ENCODE measurements at places on chromosomes 1 and 21. TPM values are rescaled to one million over a fixed set of nuclear protein-coding genes. Genes with fewer than 3 reads are reported as not detected.
A peak's percentile ranks its signal among the peaks of the same experiment; 100 is the strongest.

Gene C8A
- not detected for total RNA-seq

DNA sequence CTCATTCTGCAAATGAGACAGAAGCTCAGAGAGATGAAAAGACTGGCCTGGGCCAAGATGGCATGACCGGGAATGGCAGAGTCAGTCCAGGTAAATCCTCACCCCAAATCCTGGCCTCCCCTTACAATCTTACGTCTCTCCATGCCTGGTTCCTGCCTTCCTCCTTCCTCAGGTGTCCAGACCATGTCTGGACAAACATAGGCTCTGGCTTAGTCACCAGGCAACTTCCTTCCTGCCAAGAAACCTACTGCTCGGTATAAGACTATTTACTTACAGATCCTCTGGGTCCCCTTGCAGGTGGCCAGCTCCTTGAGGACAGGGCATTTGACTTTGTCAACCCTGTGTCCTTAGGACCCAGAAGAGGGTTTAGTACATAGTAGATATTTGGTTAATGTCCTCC is 69.4 kb upstream of the ROR1 start:
- DNase-seq, result no peak

- no peak for DNase-seq
Measured at GRCh38 chr1:209335178-209335577, 248.3 kb upstream of the CAMK1G start.

- no peak for DNase-seq
Measured at GRCh38 chr1:38507563-38507962, 352.0 kb downstream of the RRAGC start.

GRCh38 chr1:99457381-99458165 is 188.3 kb upstream of the PALMD start:
- DNase-seq, result no peak

Gene RNU1-4
- total RNA-seq, result under 0.01 TPM

- DNase-seq, result no peak
Measured at GRCh38 chr1:205802060-205802459, 10.9 kb downstream of the SLC41A1 start.

Gene HPCAL4
- 0.20 TPM for total RNA-seq

Gene TLR5
- 15.7 TPM for total RNA-seq

GRCh38 chr1:174222166-174222949 is 63.0 kb downstream of the RABGAP1L start:
- no peak for DNase-seq

Gene AK5
- 0.74 TPM for total RNA-seq

- no peak for DNase-seq
Measured at GRCh38 chr1:56098946-56099345, 480.4 kb downstream of the PLPP3 start.

DNA sequence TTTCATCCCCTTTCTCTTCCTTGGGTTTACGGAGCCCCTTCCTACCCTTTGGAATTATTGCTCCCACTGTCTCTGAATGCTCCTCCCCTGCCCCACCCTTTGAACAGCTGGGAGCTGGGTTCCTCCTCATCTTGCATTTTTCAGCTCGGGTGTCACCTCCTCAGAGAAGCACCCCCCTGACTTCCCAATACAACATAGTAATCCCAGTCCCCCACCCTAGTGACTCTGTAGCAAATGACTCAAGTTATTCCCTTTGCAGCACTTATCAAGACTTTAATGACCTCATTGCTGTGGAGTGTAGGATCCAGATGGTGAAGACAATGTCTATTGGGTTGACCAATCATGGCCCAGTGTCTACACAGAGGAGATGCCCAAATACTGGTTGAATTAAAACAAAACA is 8.9 kb upstream of the VWA5B1 start:
- DNase-seq, result no peak

Gene ELOVL1
- total RNA-seq, result 118 TPM

DNA sequence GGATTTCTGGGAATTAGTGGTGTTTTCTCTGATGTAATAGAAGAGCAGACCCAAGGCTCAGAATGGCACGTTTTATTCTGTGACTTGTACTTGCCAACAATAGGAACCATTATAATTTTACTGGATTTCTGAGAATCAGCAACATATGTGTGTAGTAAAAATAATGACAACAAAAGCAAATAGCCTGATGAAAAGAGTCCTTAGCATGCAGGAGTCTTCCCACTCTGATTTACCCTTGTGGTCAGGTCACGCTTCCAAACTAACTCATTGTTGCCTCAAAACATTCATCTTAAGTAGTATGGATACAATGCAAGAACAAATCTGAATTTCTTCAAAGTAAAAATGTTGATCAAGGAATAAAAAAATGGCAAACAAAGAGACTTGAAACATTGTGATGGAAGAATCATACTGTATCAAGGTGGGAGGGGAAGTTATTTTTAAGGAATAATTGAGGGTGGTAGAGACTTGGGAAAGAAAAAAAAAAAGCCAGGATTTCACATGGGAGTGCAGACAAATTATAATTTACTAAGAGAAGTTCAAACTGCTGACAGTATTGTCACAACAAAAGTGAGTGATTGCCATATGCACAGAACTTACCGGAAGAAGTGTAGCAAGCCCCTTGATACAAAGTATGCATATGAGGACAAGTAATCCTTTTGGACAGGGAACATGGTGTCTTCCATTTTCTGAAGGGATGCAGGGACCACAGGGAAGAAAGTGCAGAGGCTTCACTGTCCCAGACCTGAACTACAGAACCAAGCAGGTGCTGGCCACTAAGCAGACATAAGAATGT is 31.2 kb upstream of the RGL1 start:
- no peak for DNase-seq

DNA sequence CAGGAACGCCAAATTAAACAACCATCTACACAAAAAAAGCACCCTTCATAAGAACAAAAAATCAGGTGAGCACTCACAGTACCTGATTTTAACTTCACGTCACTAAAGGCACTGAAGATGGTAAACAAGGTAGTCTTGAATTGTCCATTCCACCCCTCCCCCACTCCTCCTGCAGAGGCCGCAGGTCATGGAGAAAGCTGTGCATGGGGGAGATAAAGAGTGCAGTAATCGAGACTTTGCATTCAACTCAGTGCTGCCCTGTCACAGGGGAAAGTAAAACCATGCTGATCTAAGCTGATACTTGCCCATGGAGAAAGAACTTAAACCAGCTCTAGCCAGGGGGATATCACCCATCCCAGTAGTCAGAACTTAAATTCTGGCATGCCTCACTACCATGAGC is 61.4 kb upstream of the LRIF1 start:
- DNase-seq, result no peak

- peak; percentile 91 for DNase-seq
Measured at GRCh38 chr1:16167331-16168143, 11.7 kb upstream of the EPHA2 start.

DNA sequence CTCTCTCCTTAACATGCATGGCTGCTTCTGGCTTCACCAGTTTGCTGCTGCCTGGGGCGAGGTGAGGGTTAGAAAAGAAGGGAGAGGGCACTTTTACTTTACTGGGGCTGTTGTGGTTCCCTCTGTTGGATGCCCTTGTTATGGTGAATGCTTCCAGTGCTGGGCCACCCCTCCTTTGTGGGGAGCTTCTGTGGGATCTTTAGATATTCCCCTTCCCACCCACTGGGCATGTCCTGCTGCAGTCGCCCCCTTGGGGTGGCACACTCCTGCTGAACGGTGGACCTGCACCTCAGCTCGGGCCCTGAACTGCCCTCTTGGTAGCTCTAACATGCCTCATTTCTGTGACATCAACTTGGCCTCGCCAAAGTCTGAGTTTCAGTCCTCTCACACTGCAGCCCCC is 6.0 kb downstream of the TNN start:
- no peak for DNase-seq

Gene RPTN
- not detected for total RNA-seq

Gene CR1L
- not detected for total RNA-seq

DNA sequence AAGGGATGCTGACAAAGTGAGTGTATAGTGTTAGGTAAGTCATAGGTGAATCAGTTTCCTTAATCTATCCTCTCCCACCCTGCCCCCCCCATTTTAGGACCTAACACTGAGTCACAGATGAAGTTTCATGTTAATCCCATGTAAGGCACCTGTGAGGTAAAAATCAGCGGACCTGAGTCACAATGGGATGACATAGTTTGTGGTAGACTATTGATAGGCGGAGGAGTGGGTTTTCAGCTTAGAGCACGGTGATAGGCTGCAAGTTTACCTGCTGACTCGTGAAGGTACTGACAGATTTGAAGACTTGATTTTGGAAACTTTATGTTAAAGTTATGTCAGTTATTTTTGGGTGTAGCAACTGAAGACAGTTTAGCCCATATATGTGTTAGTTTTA is 1.7 kb downstream of the TOR1AIP1 start:
- DNase-seq, result no peak

DNA sequence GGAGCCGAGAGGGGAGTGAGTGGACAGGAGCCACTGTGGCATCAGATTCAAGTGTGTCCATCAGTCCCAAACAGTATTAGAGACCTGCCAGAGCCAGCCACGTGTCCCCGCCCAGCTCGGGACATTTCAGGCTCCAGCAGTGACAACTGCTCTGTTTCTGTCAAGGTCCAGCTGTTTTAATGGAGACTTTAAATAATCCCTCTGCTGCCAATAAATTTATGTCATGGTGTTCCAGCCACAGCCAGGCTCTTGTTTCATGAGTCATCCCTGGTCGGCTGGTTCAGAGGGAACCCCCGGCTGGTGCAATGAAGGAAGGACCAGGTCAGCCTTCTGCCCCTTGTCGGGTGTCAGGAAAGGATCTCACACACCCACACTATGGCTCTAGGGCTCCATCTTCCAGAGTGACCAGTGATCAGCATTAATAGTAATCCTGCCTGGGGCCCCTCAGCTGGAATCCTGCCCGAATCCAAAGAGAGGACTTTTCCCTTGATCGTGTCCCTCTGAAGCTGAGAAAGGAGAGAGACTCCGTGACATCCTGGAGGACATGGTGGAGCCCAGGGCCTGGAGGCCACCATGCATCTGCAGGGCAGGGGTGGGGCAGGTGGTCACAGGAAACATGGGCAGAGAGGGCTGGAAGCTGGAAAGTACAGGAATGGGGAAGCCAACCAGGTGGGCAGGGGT is 197.3 kb downstream of the MATN1 start:
- no peak for DNase-seq

DNA sequence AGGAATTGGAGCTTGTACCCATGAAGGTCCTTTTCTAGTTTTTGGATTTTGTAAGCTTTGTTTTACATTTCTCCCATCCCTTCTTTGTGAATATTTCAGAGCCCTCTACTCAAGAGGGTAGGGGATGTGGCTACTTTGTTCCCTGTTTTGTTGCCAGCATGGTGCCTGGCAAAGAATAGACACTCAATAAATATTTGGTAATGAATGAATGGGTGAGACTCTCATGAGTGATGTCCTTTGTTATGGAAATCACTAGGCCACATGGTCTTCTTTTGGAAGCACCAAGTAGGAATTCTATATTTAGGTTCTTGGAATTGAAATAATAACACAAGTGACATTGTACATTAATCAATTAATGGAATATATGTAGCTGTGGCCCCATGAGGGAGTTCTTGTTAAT is 26.8 kb upstream of the ATP5PO start:
- no peak for DNase-seq

Gene FRRS1
- total RNA-seq, result 9.6 TPM

GRCh38 chr1:98893371-98893770 is 111.3 kb downstream of the PLPPR5 start:
- DNase-seq, result no peak

Gene SPATA46
- total RNA-seq, result not detected

Gene GJB5
- 0.89 TPM for total RNA-seq

GRCh38 chr1:21511579-21512522 is 2.6 kb downstream of the ALPL start:
- no peak for DNase-seq

Gene CC2D1B
- total RNA-seq, result 75.4 TPM

Gene DMBX1
- total RNA-seq, result not detected

GRCh38 chr1:40762144-40762923 is 21.3 kb upstream of the KCNQ4 start:
- no peak for DNase-seq

Gene RAB42
- total RNA-seq, result 12.0 TPM

DNA sequence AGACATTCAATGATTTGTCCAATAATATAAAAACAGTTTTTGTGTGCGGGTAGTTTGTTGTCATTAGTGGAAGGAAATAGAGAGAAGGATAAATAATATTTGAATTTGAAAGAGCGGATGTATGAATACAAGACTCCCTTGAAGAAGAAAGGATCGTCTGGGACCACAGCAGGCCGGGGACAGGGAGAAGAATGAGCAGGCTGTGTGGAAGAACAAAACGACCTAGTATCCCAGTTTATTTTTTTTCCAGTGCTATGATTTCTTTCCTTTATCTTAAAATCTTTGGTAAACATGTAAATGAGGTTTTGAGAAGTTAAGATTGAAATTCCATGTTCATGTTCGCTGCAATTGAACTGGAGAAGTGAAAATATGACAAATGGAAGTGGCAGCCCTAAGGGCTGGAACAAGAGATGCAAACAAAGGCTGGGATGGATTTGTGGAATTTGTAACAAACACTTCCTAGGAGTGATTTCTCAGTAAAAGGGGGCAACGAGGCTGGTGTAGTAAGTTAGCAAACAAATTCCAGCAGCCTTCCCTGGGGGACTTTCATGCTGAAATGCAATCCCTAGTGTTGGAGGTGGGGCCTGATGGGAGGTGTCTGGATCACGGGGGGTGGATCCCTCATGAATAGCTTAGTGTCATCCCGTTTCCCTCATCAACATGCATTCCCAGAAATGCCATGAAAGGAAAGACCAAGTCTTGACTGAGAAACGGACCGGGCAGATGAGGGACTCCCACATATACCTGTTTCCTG is 10.2 kb upstream of the IFI16 start:
- no peak for DNase-seq

- DNase-seq, result no peak
Measured at GRCh38 chr1:210757677-210758076, 376.3 kb downstream of the KCNH1 start.

DNA sequence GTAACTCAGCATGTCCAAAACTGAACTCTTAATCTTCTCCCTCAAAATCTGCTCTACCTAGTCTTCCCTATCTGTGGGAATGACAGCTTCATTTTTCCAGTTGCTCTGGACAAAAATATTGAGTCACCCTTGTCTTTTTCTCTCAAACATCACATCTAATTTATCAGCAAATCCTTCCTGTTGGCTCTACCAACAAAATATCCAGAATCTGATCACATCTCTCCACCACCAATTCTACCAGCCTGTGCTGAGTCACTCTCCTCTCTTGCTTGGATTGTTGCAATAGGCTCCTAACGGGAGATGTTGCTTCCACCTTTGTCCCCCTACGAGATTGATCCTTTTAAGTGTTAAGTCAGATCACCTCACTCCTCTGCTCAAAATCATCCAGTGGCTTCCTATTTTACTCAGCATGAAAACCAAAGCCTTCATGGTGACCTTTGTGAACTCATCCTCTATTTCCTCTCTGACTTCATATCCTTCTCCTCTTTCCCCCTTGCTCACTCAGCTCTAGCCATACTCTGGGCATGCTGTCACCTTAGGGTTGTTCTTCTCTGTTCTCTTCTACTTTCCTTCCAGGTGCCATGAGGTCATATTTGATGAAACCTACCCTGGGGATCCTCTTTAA is 21.5 kb upstream of the SMYD2 start:
- no peak for DNase-seq

Measured in upper lobe of left lung (tissue), 6 donors.